ENCODE measurements at places on chromosomes 11 and 22. TPM values are rescaled to one million over a fixed set of nuclear protein-coding genes. Genes with fewer than 3 reads are reported as not detected.

Gene ABTB2
- 8.7 TPM for total RNA-seq

DNA sequence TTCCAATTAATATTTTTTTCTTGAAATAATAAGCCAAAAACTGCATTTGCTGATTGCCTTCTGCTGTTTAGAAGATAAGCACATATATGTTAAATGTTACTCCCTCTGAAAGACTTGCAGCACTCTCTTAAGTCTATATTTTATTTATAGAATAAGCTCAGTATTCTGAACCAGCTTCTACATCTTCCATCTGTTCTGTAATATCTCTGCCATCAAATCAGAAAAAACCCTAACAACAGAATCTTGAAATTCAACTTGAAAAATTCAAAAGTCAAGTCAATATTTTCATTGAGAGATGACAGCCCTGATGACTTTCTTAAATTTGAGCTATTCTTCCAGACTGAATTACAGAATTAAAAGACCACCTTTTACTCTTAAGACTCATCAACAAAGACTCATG lies 247.9 kb downstream of the NELL1 start:
- no peak for DNase-seq

- DNase-seq = no peak
These were observed 1084.9 kb downstream of the TBC1D22A start for GRCh38 chr22:47847131-47847890.

DNA sequence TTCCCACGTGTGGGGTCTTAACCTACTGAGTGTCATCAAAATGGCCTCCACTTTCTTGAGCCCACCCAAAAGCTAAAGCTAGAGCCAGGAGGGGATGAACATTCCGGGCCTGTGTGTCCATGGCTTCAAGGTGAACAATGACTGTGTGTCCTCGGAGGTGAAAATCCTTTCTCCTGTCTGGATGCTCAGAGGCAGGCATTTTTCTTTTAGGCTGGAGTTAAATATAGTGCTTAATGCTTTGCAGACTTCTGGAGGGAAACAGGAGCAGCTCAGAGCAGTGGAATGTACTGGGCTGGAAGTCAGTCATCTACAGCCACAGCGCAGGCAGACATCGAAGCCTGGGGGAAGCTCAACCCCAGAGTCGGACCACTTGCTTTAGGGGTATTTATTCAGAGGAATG lies 68.6 kb upstream of the TMEM45B start:
- DNase-seq = no peak

GRCh38 chr11:10591741-10592140 lies 23.3 kb upstream of the LYVE1 start:
- DNase-seq = no peak

All from posterior vena cava (tissue), 2 donors.